GM12864 (cell line): ENCODE measurements at places on chromosomes 6 and 20.

GRCh38 chr6:87282743-87283142 lies 39.6 kb upstream of the SMIM8 start:
- DNase-seq = no peak

- DNase-seq = no peak
Observed at GRCh38 chr6:163019926-163020325, 292.2 kb downstream of the PACRG start.

- peak; percentile 80 for DNase-seq
Observed at GRCh38 chr6:167093922-167094432, 28.9 kb upstream of the CCR6 start.

DNA sequence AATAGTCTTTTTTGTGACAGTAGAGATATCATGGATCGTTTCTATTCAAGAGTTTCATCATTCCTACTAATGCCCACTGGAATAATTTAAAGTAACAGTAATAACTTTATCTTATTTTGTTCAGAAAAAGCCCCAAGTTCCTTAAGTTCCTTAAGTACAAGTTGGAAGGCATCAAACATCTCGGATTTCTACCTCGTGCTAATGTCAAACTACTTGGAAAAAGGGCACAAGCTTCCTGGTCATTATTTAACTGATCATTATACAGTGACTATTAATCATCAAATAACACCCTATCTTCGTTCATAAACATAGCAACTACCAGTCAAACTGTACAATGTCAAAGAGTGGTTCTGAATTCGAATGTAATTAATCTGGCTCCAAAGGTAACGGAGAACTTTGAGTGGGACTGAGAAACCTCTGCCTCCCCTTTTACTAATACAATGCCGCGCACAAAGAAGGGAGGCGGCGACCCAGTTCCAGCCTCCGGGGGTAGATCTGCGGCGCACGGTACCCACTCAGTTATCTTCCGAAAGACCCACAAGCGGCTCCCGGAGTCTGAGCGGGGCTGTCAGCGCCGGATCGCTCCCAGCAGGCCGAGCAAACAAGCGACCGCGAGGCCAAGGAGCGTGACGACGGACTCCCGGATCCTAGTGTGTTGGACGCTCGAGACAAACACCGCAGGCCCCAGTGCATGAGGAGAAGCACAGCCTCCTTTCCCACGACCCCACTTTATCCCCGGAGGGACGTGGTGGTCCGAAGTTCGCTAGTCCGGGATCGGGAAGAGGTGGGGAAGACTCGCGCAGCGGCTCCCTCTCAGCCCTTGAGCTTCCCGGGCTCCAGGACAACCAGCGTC lies 716 bp downstream of the SHPRH start:
- no peak for DNase-seq

GRCh38 chr6:3117912-3118352 lies 579 bp upstream of the BPHL start:
- no peak for DNase-seq

- DNase-seq = no peak
Observed at GRCh38 chr20:48630342-48631075, 197.3 kb downstream of the PREX1 start.

GRCh38 chr6:113205553-113205952 lies 651.6 kb upstream of the MARCKS start:
- DNase-seq = no peak

DNA sequence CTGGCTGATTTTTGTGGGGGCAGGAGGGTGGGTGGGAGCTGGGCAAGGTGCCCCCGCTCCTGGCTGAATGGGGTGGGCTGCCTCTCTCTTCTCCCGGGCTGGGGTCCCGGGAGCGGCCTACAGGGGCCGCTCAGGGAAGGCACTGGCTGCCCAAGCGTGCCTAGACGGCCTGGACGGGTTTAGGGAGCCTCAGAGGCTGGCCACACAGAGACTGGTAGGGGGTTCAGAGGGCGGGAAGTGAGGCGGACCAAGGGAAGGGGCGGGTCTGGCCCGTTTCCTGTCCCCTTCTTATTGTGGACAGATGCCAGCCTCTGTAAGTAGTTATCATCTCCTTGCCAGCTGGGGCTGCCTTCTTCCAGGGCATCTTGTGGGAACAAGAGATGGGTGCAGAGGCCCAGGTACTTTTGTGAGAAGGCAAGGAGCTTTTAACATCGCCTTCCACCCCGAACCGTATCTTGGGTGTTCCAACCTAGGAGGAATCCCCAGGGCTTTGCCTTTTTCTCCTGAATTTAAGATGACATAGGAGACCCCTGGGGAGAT lies 437 bp downstream of the CD40 start:
- no peak for DNase-seq

DNA sequence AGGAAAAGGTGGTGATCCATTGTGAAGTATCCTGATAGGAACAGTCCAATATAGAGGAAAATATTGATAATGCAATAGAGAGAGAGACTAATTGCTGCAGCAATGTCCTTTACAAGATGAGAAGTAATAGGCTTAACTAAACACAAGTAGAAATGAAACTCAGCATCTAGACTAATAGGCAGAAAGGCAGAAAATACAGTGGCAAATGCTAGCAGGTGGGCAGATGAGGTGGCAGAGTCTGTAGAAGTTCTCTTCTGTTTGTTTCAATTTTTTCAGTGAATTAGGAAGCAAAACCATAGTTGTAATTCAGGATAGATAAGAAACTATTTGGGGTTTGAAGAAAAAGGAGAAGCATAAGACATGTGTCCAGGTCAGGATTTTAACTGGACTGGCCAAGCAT lies 236.7 kb upstream of the HS3ST5 start:
- no peak for DNase-seq

- DNase-seq = no peak
Observed at GRCh38 chr20:19176470-19177052, 35.9 kb upstream of the SLC24A3 start.

GRCh38 chr6:112086744-112087135 lies 542 bp downstream of the TUBE1 start:
- no peak for DNase-seq

GRCh38 chr6:31907158-31907813 lies 5.4 kb upstream of the ZBTB12 start:
- no peak for DNase-seq

DNA sequence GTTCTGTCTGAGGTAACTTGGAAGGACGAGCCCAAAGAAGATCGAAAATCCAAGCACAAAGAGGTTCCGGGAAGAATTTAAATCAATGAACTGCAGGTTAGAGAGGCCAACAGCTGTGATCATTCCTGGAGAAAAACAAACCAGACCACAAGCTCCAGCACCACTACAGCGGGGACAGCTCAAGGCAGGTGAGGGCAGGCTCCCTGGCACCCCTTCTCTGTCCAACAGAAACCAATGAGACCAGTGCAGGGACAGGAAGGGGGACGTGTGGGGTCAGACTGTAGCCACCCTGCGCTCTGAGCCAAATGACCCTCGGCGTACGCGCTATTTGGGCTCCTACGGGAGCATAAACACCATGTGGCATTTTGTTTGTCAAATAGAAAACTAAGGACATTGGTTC lies 139.3 kb downstream of the SLC23A2 start:
- DNase-seq = no peak

DNA sequence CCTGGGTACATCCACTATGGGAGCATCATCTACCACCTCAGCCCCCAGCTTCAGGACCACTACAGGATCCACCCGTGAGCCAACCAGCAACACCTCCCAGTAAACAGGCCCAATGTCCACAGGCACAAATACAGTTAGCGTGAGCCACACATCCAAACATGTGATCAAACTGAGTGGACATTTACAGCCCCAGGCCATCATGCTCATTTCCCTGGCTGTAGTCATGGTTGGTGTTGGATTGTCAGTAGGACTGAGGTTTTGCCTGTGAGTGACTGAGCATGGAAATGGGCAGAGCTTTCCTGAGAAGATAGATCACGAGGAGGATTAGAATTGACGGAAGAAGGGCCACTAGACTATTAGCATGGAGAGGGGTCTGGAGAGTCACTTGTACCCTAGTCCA lies 10.7 kb upstream of the MUC21 start:
- DNase-seq = no peak

DNA sequence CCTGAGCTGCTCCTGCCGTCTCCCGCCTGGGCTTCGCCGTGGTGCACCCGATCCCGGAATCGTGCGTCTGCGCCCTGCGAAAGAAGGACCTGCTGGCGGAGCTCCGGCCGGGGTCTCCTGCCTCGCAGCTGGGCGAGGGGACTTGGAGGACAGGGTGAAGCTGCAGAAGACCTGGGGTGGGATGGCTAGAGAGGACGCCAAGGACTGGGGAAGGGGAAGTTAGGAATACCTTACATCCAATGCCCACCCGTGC lies 150.2 kb downstream of the PRL start:
- DNase-seq = no peak

- no peak for DNase-seq
Observed at GRCh38 chr6:37109714-37110499, 60.0 kb upstream of the PIM1 start.

DNA sequence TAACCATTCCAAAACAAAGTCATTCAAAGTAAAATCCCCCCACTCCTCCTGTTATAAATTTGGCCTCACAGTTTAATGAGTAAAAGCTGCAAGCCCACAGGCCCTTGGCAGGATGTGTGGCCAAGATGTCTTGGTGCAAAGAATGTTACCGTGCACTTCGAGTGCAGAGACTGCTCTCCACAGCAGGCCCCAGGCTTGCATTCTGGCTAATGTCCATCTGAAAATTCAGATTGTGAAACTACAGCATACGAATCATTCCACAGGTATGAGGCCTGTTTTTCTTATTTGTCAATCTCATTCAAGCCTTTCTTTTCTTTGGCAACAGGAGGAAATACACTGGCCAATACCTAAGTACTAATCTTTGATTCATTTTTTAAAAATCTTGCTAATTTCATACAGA lies 7.1 kb downstream of the RPS6KA2 start:
- no peak for DNase-seq

DNA sequence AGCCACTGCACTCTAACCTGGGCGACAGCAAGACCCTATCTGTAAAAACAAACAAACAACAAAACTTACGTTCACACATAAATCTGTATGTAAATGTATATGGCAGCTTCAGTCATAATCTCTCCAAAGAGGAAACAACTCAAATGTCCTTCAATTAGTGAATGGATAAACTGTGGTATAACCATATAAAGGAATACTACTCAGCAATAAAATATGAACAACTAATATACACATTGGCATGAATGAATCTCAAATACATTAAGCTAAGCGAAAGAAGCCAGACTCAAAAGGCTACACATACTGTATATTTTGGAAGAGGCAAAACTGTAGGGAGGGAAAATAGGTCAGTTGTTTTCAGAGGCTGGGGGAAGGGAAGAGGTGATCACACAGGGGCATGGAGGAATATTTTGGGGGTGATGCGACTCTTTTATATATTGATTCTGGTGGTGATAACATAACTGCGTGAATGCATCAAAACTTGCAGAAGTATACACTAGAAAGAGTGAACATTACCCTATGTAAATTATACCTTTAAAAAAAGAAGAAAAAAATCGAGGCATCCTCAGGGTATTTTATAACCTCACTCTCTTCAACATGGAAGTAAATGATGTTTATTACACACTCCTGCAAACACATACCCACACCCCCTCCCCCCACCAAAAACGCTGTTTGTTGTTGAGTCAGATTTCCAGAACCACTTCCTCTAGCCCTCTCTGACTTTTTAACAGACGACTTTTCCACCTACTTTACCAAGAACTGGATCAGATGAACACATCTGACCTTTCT lies 115.2 kb upstream of the RNF24 start:
- DNase-seq = no peak

DNA sequence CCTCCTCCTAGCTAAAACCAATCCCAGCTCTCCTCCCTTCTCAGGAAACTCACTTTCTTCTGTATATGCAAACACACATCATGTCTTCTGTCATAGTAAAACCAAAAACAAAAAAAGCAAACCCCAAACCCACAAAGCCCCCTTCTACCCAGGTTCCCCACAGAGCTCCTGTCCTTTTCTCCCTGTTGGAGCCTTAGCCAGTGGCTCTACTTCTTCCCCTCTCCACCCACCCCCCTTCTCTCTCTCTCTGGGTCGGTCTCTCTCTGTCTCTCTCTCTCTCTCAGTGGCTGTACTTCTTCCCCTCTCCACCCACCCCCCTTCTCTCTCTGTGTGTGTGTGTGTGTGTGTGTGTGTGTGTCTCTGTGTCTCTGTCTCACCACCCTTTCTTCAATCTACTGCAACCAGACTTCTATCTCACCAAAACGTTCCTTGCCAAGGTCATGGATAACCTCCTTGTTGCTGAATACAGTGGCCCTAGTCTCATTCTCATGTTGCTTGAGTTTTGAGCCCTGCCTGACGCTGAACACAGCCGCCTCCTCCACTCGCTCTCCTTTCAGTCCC lies 8.7 kb upstream of the OSER1 start:
- no peak for DNase-seq

- no peak for DNase-seq
Observed at GRCh38 chr6:95693108-95693507, 115.8 kb downstream of the MANEA start.

DNA sequence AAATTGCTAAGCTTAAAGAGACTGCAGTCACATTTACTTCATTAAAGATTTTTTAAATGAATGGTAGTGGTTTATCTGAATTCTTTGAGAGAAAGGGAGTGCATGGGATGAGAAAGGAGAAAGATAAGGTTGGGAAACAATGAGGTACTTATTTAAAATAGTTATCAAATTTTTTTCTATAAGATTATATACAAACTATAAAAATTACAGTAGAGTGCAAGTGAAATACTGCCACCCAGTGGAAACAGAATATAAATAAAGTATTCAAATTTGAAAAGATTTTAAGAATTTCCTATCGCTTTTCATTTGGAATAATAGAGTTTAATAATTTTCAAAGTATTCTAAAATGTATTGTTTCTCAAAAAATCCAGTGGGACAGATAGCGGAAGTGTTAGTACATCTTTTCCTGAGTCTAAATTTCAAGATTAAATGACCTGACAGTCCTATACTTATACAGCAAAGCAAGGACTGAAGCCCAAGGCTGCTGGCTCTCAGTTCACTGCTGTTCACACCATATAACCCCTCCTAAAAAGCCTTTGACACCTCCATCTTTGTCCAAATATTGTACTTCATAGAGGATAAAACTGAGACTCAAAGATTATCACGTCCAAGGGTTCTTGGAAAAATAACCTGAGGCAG lies 31.1 kb downstream of the EPM2A start:
- DNase-seq = no peak

DNA sequence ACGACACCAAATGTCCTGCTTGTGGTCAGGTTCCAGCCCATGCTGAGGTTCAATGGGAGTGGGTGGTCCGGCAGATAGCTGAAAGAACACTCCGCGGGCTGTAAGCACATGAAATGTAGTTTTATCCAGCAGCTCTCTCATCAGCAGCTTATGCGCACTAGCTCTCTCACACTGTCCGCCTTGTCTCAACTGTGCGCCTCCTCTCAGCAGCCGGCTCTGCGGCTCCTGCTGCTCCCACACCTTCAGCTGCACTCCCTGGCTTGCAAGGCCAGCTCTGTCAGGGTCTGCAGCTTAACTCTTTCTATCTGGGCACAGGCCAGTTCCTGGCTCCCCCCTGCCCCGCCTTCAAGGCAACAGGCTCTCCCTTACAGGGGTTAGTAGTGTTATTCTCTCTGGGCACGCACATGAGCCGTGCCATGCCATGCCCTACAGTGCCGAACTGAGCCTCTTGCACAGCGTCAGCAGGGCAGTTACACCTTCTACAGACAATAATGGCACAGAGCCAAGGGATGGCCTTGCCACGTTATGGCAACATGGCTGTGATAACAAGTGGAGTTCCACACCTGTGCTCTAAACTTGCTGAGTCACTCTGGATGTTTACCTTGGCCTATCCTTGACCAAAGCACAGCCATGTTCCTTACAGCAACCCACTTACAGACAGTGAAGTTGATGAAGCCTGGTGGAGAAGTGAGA lies 84.0 kb upstream of the LRFN2 start:
- DNase-seq = no peak

GRCh38 chr20:38076548-38076947 lies 43.0 kb downstream of the RPRD1B start:
- no peak for DNase-seq
